ENCODE measurements at places on chromosomes 7 and 10. TPM values are rescaled to one million over a fixed set of nuclear protein-coding genes. Genes with fewer than 3 reads are reported as not detected.

- ATAC-seq: peak; percentile 54
These were observed 265.9 kb upstream of the ZMIZ1 start for GRCh38 chr10:78802866-78803265.

- ATAC-seq: peak; percentile 1
These were observed 7.4 kb downstream of the ADCYAP1R1 start for GRCh38 chr7:31059551-31059950.

GRCh38 chr10:63763744-63764143 is 242.5 kb downstream of the REEP3 start:
- ATAC-seq: no peak

DNA sequence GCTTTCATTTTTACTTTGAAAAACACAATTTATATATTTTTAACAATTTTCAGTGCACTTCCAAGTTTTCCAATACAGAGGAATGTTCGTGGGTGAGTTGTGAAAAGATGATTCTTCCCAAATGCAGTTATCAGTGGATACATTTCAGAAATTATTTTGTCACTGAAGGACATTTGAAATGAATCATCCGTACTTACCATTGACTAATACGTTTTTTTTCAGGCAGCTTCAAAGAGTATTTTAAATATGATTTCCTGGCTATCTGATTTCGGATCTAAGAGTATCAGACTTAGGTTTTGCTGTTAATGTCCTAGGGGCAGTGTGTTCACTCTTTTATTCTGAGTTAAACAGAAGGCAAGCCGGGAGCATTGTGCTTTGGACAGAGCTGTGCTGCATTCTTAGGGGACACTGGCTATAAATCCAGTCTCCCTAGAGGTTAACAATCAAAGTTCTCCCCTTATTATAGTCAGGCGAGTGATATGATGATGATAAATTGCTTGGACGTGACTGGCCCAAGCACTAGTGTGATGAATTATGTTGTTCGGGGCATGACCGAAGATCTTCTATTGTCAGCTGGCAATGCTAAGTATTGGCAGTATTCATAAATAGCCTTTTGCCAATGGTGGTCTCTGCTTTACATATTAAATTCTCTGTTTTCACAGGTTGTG is 4.5 kb downstream of the PTER start:
- ATAC-seq: peak; percentile 76

DNA sequence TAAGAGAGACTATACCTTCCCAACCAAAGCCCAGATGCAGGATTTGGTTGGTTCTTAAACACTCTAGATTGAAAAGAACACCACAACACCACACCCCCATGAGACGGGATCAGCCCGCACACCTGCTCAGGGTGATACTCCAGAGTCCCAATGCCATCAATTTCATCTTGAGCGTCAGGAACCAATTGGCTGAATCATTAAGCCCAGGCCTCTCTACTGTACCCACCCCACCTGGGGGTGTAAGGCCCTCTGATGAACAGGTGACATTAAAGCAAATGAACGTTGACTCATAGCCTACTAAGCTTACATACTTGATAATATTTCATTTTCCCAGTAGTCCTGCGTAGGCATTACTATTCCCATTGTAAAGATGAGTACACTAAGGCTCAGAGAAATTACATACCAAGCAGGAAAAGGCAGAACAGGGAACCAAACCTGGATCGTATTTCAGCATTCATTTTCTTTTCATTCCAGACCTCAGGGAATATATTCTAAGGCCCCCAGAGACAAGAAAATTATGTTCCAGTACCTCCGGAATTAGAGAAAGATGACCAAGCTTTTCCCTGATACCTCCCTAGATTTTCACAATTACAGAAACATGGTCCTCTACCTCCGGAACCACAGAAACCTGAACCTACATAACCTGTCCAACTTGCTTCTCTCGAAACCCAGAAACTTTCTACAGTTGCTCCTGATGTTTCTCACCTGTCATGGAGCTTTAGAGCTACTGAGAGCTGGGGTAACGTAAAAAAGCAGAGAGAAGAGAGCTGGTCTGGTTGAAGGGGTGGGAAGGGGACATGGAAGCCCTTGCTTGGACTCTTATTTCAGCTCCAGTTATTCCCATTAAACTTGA is 43.1 kb upstream of the KDM7A start:
- no peak for ATAC-seq

DNA sequence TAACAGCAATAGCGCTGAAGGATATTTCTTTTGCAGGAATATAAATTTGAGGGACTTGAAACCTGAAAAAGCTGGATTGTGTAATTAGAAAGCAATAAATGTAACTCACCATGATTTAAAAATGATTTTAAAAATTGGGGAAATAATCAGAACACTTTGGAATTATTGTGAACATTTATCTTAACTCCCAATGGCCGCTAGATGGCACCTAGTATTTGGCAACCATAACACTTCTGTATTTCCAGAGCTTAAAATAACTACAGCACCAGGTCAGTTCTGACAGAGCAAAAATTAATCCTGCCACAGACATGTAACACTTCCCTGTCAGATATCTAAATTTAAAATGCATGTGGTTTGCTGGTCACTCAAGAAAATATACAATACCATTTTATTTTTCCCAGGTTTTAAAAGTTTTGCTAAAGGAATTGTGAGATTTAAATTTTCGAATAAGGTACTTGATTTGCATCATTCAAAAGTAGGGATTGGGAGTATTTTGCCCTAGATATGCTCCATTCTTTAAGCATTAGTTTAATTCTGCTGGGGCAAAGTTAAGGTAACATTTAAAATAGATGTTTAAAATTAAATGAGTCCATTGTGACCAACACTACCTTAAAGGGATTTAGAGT is 144.5 kb downstream of the PPP1R3A start:
- ATAC-seq: no peak

- no peak for ATAC-seq
These were observed 139.1 kb downstream of the TCERG1L start for GRCh38 chr10:131172433-131172832.

DNA sequence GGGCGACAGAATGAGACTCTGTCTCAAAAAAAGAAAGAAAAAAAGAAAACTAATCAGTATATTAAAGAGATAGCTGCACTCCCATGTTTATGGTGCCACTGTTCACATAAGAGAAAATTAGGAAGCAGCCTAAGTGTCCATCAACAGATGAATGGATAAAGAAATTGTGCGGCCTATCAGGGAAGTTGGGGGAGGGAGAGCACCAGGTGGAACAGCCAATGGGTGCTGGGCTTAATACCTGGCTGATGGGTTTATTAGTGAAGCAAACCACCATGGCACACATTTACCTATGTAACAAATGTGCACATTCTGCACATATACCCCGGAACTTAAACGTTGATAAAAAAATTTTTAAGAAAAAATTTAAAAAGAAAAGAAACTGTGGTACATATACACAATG is 9.0 kb upstream of the PRRT4 start:
- ATAC-seq: no peak

Gene LEP
- 0.21 TPM for total RNA-seq

DNA sequence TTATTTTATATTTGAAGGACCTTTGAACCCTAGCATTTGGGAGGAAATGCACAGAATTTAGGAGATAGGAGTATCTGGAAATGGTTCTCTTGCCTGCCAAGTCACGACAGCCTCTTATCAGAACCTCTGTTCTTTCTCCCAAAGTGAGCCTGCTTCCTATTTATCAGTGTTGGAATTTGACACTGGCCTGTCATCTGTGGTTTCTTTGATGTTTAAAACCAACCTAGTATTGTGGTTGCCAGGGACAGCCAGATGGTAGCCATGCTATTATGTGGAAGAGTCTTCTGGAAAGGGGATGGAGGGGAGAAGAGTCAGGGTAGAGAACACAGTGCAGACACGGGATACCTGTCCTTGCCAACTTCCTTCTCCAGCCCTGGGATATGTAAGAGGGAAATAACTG is 21.1 kb downstream of the ZNF282 start:
- ATAC-seq: no peak

Gene HTR5A
- total RNA-seq: 0.41 TPM

Gene MBL2
- total RNA-seq: not detected

GRCh38 chr7:42020061-42020460 is 216.9 kb downstream of the GLI3 start:
- ATAC-seq: no peak

GRCh38 chr10:110303681-110304080 is 1.0 kb downstream of the SMNDC1 start:
- no peak for ATAC-seq

DNA sequence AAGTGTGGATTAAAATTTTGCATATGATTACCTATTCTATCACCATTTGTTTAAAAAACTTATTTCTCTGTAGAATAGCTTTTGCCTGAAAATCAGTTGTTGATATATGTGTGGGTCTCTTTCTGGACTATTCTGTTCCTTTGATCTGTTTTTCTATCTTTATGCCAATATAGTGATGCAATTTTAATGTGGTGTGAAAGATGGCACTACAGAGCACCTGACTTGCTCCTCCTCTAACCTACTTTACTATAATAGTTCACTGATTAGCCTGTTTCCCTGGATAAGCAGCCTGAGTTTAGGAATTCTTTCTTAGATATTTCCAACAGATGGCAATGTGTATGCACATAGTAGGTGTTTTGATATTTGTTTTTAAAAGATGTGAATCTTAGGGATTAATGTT is 294.5 kb downstream of the AUTS2 start:
- no peak for ATAC-seq

DNA sequence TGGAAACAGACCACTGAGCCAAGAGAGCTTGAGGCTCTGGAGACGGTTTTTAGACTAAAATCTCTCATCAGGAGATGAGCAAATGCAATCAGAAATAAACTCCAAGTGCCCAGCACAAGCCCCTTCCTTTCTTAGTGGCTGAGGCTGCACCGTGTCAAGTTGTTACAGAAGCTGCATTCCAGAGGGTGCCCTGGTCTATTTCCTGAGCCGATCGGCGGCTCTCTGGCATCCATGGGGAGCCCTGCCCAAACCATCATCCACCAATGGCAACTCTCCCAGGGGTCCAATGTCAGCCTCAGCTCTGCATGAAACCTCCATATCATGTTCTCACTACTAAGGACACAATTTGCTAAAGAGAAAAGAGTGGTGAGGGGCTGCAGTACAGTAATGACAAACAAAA is 89.6 kb downstream of the SVIL start:
- ATAC-seq: no peak

DNA sequence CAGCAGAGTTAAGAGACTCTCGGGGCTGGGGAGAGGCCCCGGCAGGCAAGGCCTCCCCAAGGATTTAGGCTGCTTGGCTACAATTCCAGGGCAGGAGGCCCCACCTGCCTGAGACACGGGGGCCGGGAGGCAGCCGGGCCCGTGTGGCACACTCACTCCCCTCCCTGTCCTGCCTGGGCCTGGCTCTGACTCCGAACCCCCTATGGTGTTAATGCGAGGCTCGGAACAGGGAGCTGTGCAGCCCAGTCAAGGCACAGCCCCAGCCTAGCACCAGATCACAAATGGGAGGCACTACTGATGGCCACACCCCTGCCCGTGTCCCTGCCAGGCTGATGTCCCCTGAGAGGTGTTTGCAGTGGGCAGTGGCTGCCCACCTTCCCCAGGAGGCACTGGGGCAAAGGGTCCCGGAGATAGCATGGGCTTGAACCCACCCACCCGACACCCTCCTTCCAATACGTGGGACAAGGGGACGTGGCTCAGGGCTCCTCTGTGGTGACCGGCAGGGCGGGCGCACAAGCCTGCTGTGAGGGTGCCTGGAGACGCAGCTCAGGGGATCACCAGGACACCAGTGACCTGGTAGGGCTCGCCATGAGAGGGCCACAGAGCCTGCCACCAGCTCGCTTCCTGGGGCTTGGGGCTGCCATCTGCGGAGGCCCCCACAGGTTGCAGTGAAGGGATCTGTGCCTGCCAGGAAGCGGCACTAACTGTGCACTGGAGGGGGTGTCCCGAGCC is 37.0 kb downstream of the DPYSL4 start:
- ATAC-seq: peak; percentile 4

DNA sequence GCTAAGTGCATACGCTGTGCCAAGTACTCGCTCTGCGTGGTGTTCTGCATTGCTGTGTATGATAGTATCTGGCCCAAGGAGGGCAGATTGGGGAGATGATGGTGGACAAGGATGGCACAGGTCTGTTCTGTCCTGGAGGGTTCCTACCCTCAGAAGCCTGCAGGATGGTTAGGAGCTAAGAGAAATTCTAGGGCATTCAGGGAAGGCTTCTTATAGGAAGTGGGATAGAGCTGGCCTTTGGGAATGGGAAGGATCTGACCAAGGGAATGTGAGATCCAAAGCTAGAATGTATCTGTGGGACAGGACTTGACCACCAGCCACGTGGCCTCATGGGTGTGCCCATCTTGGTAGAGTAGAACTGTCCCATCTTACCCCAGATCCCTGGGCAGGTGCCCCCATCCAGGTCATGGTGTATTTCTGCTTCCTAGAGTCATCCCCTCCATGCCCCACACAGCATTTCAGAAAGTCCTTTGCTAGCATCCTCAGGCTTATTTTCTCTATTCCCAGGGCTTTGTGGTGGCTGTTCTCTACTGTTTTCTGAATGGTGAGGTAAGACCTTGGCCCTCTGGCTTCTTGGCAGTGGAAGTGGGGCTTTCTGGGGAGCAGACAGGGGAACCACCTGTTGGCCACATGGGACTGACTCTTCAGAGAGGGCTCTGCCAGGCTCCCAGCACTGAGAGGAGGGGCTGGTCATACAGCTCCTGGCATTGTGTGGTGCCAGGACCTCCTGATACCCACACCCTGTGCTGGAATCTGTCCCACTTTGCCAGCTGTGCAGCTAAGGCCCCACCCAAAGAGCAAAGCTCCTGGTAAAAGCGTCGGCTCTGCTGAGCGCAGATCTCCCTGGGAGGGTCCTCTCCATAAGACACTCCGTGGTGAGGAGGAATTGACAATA is 52.5 kb downstream of the ADCYAP1R1 start:
- no peak for ATAC-seq

DNA sequence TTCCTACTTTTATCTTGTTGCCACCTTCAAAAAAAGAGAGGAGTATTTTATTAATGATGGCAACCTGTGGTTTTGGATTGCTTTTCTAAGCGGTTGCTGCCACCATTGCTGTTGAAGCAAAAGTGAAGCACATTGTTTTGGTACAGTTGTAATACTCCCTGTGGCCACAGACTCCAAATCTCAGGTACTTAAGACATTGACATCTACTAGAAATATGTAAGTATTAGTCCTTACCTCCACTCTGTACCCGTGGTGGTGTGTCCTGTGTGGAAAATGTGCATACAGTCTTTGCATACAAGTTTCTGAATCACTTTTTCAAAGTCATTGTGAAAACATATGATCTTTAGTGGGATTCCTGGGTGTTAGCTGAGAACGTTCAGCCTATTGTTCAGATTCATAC is 85.7 kb downstream of the ANLN start:
- ATAC-seq: no peak
